Activated gamma-delta T cell (primary cell): ENCODE measurements at places on chromosomes 5 and 9.

DNA sequence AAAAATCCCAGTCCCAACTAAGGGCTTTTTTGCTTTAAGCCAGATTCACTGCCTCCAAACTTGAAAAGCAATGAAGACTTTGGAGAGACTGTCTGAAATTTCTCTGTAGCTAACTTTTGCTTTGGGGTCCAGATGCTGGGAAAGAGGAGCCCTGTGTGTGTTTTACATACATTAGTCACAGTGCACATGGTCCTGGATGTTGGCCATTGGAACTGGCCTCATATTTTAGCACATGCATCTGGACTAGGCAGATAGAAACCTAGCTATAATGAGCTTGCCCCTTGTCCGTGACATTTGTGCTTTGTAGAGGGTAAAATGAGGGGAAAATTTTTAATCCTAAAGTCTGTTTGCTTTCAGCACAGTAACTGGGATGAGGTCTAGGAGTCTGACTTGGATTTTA is 421.7 kb downstream of the CDK5RAP2 start:
- no peak for DNase-seq

DNA sequence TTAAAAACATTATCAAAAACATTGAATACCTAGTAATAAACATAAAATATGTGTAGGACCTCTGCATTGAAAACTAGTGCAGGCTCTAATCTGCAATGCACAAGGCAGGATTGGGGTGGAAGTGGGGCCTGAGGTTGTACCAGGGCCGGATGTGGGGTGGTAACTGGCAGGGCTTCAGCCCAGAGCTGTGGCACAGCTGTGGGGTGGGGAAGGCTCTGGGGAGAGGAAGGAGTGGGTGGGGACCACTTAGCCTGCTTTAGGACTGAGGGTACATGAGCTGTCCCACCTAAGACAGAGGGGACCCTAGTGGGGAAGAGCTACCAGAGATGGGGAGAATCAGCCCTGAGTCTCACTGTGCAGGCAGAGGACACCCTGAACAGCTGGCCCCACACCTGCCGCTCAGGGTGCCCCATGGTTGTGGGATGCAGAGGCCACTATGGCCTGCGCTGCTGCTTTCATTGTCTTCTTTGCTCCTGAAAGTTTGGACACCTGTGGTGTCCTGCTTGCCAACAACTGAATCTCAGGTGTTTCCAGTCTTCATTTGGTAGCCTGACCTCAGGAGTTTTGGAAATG is 311.4 kb downstream of the TLE4 start:
- DNase-seq, result no peak

DNA sequence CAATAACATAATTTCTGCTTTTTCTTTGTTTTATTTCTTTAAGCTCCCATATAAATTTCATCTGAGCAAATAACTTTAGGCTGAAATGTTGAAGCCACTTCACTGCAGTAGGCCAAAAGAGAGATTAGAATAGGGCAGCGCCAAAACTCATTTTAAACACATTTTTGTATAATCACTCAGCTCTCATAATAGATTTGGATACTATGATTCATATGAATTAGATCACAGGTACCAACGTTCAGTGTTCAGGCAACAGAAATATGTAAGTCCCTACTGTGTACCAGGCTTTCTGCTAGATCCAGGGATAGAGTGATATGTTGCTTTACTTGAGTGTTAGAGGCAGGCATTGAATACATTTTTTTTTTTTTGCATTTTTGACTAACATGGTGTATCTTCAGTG is 370.5 kb downstream of the PTPRD start:
- no peak for DNase-seq

GRCh38 chr9:2655411-2655901 is 33.9 kb downstream of the VLDLR start:
- no peak for DNase-seq

DNA sequence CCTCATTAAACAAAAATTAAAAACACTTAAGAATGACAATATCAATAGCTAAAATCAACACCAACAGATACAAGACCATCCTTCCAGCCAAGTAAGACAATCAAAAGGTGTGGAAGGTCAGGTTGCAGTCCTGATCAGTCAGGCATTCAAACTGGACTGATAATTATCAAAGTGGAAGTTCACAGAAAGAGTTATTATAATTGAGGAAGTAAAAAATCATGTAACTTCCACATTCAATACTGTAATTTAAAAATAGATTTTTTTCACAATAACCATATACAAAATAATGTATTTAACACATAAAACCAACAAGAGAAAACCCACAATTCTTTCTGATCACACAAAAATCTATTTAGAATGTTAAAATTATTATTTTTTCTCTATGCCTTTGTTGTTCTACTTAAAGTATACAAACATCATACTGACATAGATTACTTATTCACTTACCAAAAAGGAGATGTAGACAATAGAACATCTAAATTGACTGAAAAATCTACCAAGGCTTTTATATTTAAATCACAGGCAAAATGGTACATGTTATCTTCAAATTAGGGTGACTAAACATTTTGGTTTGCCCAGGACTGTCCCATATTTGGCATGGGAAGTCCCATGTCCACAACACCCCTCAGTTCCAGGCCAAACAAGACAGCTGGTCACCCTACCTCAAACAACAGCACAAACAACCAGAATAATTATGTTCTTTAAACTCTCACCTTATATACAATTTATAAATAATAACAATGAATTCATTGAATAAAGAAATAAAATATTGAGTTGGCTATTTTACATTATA is 142.5 kb upstream of the SLC24A2 start:
- DNase-seq, result no peak

GRCh38 chr9:83469722-83470121 is 68.5 kb downstream of the FRMD3 start:
- DNase-seq, result no peak

DNA sequence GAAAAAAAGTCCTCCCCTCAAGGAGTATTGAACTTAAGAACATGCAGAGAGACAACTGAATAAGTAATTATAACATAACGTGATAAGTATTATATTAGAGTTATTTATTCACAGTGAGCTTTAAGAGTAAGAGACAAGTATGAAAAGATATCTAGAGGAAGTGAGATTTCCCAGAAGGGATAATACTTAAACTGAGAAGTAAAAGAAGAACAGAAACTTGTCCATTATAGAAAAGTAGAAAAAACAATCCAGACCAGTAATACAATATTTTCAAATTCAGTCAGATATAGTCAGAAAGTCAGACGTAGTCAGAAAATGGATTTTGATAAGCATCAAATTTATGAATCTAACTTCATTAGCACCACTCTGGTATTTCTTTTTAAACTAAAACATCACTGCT is 613.0 kb upstream of the CCNG1 start:
- no peak for DNase-seq

GRCh38 chr5:116738615-116739261 is 164.1 kb upstream of the SEMA6A start:
- DNase-seq, result no peak

GRCh38 chr9:98040212-98040611 is 16.3 kb upstream of the NANS start:
- no peak for DNase-seq

DNA sequence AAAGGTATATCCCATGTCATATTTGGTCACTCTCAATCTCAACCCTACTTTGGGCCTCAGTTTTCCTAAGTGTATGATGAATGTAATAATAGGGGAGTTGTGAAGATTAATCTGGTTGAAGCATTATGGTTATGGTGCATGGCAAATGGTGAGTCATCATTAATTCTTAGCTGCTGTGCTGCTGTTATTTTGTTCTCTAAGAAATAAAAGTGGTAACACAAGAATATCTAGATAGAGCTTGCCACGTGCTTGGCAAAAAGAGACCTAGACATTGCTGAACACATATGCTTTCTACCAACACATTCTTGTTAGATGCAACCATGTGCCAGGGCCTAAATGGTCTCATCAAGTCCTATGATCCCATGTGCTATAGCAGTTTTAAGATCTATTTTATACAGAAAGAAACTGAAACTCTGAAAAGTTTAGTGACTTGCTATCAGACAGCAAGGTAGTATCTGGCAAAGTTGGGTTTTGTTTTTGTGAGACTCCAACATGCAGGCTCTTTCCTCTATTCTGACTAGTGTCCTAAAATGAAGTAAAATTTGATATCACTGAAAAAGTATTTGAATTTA is 699.9 kb upstream of the MEF2C start:
- no peak for DNase-seq

DNA sequence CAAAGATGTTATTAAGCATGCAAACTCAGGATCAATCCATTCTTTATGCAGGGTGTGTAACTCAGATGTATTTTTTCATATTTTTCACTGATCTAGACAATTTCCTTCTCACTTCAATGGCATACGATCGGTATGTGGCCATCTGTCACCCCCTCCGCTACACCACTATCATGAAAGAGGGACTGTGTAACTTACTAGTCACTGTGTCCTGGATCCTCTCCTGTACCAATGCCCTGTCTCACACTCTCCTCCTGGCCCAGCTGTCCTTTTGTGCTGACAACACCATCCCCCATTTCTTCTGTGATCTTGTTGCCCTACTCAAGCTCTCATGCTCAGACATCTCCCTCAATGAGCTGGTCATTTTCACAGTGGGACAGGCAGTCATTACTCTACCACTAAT is 435 bp downstream of the OR1J4 start:
- DNase-seq, result no peak

GRCh38 chr9:37146410-37146809 is 26.0 kb downstream of the ZCCHC7 start:
- no peak for DNase-seq

DNA sequence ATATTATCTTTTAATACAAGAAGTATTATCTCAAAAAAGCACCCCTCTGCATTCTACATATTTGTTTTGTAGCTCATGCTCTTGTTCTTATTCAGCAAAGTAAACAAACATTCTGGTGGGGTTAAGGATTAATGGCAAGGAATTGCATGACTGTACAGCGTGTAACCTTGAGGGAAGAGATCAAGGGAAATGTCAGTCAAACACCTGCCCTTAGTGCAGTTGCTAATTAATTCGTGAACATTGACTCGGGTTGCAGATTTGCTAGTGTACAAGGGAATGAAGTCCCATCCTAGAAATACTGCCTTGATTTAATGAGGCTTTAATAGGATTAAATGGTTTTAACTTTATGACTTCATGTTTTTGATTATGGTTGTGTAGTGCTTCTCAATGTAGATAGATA is 1758.1 kb downstream of the MAT2B start:
- no peak for DNase-seq

DNA sequence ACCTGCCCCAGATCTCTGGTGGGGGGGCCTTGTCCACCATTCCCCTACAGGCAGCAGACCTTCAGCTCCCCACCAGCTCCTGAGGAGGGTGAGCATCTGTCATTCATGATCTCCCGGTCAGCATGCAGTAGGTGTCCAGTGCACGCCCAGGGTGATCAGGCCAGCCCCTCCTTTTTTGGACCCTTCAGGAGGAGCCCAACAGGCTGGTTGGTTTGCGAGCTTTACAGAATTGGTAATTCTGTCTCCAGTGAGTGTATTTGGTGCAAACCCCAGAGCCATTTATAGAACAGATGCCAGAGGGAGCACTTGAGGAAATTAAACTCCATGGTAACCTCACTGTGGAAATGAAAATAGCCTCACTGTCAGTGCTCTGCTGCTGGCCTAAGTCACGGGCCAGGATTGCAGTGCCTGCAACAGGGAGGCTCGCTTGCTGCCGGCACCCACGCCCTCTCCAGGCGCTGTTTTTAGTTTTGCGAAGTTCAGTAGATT is 23.4 kb downstream of the WNK2 start:
- no peak for DNase-seq

DNA sequence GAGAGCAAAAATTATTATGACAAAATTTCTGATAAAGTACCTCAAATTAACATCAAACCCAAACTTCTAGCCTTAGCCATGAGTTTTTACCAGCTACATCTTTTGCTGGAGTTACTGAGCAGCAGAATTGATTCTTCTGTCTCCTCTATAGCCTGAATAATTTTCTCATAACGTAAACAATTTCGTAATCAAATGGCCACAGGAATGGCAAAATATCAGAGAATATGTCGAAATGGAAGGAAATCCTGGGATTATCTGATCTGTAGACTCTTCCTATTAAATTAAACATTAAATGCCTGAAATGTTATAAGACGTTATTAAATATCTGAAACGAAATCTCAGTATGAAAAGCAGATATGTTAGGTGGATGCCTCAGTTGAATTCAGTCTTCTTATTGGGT is 41.1 kb downstream of the LURAP1L start:
- DNase-seq, result no peak

- DNase-seq, result no peak
These were observed 82.8 kb upstream of the ITGA2 start for GRCh38 chr5:52906343-52906742.

GRCh38 chr9:99980598-99980997 is 74.1 kb downstream of the STX17 start:
- DNase-seq, result no peak

- no peak for DNase-seq
These were observed 25.8 kb upstream of the HSD17B3 start for GRCh38 chr9:96327694-96328352.

- DNase-seq, result no peak
These were observed 15.6 kb upstream of the IRF1 start for GRCh38 chr5:132506094-132506692.

DNA sequence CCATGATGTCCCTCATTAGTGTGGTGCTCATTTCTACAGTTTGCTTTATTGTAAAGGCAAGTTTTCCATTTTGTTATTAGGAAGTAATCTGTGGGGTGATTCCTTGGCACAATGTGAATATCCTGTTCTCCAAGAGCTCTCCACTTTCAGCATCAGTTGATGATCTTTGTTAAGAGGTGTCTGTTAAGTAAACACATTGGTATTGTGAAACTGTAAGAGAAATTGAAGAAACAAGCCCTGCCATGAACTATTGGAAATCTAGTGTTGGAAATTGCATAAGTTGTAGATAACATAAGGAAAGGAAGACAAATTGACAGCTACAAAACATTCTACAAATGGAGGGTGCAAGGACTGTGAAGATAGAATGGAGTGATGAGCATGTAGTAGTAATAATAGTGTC is 17.2 kb downstream of the RNF14 start:
- DNase-seq, result no peak

GRCh38 chr9:17839776-17840175 is 260.9 kb downstream of the SH3GL2 start:
- no peak for DNase-seq

DNA sequence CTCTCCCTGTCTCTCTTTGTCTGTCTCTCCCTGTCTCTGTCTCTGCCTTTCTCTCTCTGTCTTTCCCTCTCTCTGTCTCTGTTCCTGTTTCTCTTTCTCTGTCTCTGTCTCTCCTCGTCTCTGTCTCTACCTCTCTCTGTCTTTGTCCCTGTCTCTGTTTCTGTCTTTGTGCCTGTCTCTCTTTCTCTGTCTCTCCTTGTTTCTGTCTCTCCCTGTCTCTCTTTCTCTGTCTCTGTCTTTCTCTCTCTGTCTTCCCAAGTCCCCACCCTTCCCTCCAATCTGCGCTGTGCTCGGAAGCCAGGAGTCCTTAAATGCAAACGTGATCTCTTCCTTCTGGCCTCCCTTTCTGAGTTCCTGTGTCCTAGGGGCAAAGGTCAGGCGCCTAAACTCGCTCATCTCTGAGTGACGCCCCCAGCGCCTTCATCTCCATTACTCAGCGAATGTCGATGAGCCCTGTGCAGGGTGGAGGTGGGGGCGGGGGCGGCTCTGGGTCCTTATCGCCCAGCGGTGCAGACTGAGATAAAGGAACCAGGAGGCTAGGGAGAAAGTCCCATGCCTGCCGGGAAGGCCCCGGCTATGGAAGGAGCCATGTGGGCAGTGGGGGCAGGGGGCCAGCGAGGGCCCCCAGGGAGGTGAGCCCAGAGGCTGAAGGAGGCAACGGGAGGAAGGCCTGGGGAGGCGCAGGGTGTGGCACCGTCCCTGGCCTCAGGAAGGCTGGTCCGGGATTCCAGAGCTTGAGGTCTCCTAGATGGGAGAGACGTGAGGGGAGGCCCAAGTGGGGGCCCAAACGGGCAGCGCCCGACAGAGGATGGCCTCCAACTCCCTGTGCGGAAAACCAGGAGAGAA is 1.5 kb upstream of the SLC6A19 start:
- DNase-seq, result no peak

GRCh38 chr9:75432386-75432785 is 344.1 kb downstream of the OSTF1 start:
- no peak for DNase-seq
